ENCODE measurements at places on chromosomes 3 and 15.
A peak's percentile ranks its signal among the peaks of the same experiment; 100 is the strongest.

DNA sequence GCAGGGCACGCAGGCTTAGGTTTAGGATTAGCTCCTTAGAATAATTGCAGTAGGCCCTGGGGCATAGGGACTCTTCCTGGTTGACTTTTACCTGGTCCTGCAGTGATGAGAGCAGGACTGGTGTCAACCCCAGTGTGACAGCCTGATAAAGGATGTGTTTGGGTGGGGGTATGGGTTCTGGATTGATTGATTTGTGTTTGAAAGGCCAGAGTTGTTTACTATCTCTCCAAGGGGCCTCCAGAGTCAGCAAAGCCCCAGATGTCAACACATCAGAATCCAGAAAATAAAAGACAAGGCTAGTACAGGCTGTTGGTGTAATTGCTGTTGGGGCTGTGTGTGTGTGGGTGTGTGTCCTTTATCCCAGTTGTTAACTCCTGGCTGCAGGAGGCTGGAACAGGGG, 122.3 kb downstream of the CHRNA7 start:
- DNase-seq: no peak

DNA sequence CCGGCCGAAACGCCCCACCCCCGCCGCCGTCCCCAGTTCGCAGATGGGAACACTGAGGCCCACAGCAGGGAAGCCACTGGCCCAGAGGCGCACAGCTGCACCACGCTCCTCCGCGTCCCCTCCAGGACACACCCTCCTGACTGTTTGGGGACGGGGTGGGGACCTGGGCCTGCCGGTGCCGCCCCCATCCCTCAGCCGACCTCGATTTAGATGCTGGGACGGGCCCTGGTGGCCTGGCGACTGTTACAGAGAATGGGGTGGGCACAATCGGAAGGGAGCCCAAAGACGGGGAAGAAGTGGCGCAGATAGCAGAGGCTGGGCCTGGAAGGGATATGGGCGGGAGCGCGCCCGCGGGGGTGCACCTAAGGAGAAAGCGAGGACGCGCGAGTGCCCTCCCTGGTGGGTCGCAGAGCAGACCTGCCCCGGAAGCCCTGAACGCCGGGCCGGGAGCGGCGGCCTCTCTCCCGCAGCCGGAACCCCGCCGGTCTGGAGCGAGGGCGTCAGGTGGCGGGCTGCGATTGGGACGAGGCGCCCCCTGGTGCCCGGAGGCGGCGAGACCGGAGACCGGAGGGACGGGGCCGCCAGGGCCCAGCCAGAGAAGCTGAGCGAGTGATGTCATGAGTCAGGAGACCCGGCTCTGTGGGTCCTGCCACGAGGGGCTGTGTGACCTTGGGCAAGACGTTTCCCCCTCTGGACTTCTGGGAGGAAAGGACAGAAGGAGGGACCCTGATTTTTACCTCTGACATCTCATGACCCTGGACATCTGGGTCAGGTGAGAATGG, 78.4 kb downstream of the IQSEC1 start:
- DNase-seq: peak; percentile 43

DNA sequence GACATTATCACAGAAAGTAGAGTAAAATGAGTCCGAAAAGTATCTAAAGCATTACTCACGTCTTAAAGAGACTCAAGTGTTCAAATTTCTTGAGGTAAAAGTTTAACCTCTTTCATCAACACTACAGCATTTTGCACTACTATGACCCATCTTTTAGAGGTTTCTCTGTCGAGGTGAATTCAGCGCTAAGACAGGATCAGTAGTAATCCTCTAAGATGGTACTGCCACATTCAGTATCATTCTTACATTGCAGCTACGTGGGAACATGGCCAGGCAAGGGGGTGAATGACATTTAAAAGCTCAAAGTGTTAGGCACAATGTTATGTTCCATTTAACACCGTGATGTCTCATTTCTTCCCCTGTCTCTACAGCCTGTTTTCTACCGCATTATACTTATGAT, 210.8 kb downstream of the FMN1 start:
- no peak for DNase-seq

DNA sequence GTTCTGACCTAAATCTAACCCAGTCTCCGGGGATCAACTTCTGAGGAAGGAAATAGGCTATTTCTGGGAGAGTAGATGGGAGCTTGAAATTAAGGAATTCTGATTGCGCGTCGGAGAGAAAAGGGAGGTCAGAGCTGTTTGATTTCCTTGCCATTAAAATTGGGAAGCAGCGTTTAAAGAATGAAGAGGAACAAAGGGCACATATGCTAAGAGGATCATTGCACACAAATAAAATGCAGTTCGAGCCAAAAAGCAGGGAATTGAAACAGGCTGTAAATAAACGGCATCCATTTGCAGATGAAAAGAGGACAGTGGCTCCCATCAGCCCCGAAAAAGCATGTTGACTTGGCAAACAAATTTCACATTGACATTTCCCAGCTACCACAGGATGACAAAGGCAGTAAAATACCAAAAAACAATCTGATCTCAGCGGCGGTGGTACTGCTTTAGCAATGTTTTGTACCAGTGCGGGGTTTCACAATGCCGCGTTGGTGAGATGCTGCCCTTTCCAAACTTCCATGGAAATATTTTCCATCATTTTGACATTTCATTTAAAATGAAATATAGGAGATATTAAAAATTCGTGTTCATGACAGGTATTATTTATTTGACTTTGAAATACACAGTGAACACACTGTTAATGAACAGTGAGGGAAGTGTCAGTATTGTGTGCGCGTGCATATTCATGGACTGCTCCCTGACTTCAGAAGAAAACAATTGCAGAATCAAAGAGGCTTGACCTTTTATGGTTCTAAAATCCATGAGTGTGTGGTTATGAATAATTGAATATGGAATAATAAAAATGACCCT, 108.8 kb downstream of the SQOR start:
- DNase-seq: no peak

DNA sequence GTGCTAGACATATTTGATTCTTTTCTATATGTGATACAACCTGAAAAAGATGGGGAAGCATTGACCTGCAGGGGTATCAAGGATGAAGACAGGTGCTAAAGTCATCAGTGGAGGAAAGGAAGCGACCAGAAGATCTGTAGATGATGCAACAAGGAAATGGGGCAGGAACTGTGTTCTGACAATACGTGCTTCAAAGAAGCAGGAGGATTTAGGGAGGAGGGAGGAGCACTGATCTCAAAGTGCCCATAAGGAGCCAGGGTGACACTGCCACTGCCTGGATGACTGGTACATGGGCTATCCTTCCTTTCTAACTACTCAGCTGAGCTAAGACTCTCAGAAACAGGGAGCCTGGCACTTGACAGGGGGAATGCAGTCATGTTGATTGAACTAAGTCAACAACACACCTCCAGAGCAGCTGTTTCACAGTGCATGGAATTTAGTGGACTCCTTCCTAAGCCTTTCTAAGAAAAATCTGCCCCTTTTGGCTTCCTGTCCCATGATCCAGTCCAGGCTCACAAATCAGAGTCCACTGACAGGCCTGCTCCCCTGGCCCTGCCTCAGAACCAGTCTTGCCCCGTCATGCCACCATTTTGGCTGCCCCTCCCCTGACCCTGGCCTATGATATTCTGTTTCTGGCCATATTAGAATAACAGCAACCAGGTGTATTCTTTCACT, 12.0 kb downstream of the LYSMD4 start:
- DNase-seq: no peak
